H9 (cell line): ENCODE measurements at places on chromosomes 6 and 20.

GRCh38 chr6:21594416-21595281 lies 1.1 kb downstream of the SOX4 start:
- no peak for DNase-seq

DNA sequence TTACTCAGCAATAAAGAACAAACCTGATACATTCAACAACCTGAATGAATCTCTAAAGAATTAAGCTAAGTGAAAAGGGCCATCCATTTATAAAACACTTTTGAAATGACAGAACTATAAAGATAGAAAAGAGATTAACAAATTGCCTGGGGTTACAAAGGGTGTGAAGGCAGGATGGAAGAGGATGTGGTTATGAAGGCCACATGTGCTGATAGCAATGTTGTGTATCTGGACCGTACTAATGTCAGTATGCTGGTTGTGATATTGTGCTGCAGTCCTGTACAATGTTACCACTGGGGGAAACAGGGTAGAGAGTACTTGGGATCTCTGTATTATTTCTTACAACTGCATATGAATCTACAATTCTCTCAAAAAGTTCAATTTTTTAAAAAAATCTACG lies 36.4 kb downstream of the ELOVL5 start:
- DNase-seq: no peak

- no peak for DNase-seq
Observed at GRCh38 chr6:169498916-169499513, 202.8 kb downstream of the WDR27 start.

- no peak for DNase-seq
Observed at GRCh38 chr20:19465536-19465935, 253.1 kb downstream of the SLC24A3 start.

DNA sequence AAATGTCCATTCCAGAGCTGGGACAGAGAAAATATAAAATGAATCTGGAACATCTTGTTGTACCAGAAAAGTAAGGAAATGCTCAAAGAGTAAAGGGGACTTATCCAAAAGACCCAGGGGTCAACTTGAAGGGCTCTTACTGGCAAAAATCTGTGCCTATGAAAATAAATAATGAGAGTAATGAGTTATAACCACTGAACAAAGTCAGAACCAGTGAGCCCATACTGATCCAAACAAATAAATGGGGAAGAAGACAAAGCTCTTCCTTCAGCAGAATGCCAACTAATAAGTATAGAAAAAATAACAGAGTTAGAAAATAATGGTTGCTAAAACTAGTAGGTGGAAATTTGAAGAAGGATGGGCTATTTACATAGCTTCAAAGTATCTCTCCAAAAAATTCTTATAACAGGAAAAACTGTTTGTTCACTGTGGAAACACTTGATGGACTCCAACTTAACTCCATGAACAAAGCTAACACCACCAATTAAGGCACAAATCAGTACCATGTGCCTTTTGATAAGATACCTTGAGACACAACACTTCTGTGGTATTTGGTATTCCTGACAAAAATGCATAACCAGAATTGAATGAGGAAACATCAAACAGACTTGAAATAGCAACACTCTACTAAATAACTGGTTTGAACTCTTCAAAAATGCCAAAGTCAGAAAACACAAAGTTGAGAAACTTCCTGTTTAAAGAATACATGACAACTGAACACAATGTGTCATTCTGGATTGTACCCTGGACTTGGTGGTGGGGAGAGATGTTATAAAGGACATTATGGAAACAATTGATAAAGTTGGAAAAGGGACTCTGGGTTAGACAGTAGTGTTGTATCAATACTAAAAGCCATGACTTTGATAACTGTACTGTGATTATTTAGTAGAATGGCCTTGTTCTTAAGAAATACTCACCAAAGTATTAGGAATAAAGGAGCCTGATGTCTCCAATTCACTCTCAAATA lies 197.5 kb downstream of the ISM1 start:
- DNase-seq: no peak

DNA sequence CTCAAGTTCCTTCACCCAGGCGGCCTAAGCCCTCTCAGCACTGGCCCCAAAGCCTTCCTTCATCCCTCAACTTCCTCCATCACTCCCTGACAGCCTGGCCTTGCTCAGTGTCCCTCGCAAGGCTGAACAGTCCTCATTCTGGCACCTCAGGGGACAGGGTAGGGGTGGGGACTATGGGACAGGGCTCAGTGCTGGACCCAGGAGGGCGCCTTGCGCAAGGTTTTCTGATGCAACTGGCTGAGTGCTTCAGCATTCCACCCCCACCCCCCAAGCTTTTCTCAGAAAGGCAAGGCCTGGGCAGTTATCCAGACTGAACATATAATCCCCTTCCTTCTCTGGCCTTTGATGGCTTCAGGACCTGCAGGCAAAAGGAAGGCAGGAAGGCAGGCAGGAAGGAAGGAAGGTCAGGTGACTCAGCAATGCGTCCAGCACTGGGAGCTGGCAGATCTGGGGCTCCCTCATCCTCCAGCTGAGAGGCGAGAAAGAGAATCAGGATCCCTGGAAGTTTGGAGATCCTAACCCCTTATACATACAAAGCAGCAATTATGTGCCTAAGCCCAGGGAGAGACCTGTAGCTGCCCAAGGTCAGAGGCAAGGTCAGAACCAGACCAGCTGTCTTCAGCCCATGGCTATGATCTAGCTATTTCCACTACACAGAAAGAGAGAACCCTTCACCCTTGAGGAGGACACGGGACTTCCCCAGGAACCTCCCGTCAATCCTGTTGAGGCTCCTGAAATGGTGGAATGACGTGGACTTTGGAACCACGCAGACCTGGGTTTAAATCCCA lies 8.6 kb upstream of the TRIB3 start:
- no peak for DNase-seq

DNA sequence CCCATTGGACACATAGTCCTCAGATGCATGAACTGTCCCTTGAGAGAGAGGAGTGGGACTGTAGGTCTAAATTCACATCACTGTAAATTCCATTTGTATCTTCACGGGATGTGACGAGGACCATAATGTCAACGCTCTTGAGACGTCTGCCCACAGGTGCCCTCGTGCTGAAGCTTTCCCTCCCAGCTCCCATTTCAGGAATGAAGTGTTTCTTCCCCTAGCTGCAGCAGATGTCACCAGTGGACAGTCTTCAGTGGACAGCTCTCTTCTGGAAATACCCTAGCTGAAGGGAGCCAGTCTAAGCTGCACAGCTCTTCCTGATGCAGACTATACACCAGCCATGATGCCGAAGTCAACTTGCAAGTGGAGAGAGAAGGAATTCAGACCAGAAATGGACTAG lies 217.4 kb upstream of the ECI2 start:
- no peak for DNase-seq

DNA sequence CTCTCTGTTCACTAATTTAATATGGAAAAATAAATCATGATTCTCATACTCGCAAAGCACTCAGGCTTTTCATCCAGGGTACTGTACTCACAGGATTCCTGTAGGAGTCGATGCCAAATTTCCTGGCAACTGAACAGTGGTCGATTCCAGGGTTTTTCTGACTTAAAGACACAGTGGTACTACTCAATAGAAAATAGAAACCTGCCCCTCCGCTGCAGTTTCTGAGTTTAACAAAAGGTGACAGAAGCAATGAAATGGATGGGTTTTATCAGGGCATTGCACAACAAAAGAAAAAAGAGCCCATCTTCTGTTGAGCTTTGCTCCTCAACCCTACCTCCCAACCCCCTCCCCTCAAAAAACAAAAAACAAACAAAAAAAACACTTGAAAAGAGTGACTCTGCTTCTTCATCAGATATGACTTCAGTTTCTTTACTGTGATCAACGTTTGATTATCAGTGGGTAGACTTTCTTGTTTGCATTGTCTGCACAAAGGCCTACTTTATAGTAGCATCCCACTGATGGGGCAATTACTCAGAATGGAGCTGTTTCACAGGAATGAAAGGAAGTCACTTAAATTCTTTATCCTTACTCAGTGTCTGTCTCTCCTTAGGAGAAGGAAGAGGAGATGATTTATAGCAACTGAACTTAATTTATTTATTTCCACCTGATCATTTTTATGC lies 96.2 kb upstream of the FOXO3 start:
- no peak for DNase-seq

DNA sequence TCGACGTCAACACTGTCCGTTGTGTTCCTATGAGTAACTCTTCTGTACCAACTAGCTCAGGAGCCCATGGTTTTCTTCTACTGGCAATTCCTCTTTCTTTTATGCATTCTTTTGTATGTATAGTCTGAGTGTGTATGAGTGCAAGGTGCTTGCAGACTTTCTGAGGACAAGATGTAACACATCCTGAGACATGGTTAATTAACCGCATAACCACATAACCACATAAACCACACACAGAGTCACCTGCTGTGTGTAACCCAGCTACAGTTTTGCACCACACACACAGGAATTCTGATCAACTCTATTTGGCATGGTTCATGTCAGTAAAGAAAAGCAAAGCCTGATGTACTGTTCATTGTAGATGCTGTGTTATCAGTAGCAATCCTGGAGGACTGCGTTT lies 98.6 kb downstream of the DACT2 start:
- no peak for DNase-seq

DNA sequence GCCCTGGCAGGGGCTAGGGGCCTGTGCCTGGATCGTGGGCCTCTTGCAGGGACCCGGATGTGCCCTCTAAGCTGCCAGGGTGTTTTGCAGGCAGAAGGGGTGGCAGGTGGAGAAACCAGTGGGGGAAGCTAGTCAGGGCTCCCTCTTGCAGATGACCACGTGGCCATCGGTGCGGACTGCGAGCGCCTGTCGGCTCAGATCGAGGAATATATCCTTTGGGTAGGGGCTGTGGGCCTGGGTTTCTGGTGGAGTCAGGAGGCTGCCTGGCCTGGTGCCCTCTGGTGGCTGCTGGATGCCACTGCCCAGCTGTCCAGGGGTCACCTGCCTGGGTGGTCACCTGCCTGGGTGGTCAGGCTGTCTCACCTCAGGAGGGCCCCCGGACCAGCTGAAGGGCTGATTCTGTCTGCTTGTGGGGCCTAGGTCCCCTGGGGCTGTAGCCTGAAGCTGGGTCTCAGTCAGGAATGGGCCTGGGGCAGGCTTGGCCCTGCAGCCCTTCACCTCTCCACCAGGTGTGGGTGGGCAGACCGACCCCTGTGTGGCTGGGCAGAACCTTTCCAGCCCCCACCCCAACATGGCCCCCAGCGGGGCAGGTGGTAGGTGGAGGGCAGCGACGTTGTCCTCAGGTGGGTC lies 6.7 kb downstream of the TCEA2 start:
- DNase-seq: peak; percentile 82

GRCh38 chr6:121847806-121848522 lies 412.5 kb downstream of the GJA1 start:
- no peak for DNase-seq

- DNase-seq: no peak
Observed at GRCh38 chr20:32727683-32728082, 15.6 kb downstream of the COMMD7 start.

DNA sequence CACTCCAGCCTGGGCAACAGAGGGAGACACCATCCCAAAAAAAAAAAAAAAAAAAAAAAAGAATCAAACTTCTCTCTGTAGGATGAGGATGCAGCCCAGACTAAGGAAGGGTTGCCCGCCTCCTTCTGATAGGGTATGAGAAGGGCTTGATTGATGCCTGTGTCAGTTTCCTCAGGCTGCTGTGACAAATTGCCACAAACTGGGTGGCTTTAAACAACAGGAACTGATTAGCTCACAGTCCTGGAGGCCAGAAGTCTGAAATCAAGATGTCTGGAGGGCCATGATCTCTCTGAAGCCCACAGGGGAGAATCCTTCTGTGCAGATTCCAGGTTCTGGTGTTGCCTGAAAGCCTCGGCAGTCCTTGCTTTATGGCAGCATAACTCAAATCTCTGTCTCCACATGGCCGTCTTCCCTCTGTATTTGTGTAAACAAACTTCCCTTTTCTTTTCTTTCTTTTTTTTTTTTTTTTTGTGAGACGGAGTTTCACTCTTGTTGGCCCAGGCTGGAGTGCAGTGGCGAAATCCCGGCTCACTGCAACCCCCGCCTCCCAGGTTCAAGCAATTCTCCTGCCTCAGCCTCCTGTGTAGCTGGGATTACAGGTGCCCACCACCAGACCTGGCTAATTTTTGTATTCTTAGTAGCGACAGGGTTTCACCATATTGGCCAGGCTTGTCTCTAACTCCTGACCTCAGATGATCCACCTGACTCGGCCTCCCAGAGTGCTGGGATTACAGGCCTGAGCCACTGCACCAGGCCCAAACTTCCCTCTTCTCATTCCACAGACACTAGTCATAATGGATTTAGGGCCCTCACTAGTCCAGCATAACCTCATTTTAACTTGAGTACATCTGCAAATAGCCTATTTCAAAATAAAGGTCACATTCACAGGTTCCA lies 11.2 kb upstream of the CDK19 start:
- DNase-seq: no peak

DNA sequence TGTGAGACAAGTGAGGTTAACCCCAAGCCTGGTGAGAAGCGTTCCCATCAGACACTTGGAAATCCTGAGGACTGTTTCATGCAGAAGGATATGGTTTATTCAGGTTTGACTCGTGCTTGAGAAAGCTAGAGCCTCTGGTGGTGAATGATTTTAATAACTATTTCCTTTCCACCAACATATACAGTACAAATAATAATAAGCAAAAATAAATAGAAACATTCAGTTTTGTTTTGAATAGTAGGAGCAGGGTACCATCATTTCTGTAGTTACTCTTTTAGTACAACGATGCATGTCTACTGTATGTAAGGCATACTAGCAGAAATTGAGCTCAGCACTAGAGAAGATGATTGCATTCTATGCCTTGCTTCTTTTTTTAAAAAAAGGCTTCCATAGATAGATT lies 33.5 kb downstream of the PLG start:
- no peak for DNase-seq

DNA sequence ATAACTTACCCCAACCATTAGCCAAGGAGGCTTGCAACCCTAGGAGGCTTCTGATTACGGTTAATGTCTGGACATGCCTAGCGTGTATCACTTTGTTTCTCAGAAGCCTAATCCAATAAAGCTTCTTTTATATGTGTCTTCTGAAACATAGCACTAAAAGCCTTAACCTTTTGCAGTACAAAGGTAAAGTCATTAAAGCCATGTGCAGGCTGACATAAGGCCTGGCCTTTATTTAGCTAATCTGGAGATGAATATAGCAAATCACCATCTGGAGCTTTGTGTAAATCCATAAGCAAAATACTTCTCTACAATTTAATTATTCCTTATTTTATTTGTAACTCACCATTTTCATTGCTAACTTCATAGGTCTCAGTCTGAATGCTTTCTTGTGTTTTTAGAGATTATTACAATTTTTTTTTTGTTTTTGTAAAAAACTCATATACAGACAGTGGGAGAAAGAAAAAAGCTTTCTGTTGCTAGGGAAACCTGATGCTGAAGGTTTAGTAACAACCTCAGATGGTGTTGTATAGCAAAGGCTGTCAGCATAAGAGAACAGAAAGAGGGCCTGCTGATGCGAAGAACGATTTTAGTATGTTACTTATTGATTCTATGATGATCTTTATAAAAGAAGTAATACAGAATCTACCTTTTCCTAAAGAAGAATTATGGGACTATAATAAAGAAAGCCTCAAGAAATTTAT lies at the start of gene EYS:
EYS (minus strand) TSS at position 101 of the 701 bp plus-strand sequence. CDS start 211,816 bp downstream, outside the sequence.
- DNase-seq: no peak

DNA sequence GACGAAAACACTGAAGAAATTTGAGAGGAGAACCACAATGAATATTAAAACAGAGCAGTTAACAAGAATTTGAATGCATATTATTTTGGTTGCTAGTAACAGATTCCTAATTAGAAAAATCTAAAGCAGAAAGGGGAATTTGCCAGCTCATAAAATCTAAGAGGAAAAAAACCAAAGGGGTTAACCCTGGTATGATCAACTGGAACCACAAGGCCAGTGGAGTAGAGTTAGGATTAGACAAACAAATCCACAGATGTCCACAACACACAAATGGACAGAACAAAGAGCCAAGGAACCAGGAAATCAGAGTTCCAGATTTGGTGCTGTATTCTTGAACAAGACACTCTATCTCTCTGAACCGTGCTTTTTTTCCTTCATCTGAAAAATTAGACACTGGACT lies 195.0 kb downstream of the TASP1 start:
- DNase-seq: no peak
